ENCODE measurements at places on chromosomes 7 and 10.

DNA sequence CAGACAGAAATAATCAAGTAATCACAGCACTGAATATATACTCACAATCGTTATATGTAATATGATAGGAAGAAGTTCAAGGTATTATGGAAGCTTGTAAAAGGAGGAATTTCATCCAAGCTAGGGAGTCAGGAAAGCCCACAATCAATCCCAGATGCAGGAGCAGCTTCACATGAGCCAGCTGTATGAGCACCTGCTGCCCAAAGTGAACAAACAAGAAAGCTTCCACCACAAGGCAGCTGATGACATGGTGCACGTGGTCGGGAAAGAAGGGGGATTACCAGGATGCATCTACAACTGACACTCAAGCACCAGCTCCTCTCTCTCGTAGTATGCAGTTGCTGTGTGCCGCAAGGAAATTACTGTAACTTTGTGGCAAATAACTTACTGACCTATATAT, 225.2 kb downstream of the XPNPEP1 start:
- no peak for DNase-seq

DNA sequence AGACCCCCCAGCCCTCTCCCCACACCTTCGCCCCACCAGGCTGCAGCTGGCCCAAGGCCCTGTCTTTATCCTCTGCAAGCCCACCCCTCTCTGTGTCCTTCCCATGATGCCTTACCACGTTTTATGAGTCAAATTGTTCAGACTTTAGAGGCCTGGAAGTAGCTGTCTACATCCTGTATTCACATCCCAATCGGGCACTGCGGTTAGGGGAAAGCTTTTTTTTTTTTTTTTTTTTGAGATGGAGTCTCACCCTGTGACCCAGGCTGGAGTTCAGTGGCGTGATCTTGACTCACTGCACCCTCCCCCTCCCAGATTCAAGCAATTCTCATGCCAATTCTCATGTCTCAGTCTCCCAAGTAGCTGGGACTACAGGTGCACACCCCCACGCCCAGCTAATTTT, 121.5 kb upstream of the SH2B2 start:
- no peak for DNase-seq

DNA sequence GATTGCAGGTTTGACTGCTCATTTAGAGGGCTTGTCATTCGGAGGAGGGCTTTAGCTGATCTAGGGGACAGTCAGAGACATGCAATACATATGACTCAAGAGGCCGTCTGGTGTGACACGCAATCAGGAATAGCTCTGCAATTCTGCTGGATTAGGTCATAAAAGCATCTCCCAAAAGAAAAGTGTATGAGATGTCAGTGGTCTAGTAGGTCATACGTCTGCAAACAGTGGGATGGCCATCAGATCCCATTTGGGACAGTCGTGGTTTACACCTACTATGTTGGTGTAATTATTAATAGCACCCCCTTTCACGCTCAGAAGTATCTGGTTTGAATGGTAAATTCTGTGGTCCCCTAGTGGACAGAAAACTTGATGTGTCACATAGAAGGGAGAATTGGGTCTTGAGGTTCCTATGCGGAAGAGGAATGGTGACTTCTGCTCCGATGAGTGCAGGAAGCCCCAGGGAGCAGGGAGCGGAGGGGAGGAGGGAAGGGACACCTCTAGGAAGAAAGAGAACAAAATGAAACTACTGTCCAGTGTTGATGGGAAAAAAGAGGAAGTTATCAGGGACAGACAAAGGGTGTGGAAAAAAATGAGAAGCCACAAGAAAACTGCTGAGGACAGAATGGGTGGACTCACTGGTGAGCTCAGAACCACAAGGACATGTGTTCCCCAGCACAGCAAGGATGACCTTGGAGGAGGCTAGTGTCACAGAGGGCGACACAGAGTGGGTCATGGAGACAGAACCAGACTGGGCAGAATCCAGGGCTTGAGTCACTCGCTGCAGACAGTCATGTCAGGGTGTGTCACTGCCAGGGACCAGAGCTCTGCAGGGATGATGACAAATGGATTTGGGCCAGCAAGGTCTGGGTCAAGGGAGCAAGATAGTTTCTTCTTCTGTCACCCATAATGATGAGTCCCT, 59.9 kb downstream of the MAP3K8 start:
- DNase-seq, result no peak

DNA sequence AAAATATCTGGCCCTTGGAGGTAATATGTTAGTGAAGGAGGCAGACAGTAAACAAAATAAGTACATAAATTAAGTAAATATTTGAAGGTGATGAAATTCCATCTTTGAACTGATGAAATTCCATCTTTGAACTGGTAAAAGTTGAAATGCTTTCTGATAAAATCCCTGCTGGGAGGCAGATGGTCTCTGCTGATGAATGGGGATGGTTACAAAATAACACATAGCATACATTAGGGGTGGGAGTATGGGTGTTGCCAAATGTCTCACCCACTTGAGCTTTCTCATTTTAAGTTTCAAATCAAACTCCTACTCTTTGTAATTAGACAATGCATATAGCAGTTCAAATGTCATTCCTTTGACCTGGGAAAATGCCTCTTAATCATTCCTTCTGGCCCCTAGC, 77.5 kb upstream of the SORCS3 start:
- no peak for DNase-seq

DNA sequence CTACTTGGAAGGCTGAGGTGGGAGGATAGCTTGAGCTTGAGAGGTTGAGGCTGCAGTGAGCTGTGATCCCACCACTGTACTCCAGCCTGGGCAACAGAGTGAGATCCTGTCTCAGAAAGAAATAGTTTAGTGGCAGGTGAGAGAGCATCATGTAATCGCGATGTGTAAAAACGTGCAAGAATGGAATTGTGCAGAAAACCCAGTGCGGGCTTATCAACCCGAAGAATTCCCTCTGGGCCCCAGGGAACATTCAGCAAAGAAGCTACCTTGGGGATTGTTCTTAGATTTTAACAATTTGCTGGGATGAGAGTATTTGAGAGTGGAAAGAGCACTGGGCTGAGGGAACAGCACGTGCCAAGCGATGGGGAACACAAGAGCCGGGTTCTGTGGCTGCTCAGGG, 107.4 kb upstream of the INSYN2A start:
- no peak for DNase-seq

DNA sequence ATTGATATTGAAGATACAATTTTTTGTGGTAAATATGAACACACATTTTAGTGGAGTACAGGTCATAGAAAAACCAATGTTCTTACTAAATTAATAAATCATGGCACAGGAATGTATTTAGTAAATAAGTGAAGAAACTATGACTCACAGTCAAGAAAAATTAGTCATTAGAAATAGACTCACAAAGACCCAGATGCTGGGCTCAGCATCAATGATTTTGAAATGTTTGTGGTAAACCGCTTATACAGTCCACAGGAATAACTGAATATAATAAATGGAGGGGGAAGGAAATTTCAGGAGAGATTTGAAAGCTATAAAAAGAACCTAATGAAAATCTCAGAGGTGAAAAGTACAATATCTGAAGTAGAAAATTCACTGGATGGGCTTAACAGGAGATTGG, 138.3 kb upstream of the ADCY1 start:
- DNase-seq, result no peak

DNA sequence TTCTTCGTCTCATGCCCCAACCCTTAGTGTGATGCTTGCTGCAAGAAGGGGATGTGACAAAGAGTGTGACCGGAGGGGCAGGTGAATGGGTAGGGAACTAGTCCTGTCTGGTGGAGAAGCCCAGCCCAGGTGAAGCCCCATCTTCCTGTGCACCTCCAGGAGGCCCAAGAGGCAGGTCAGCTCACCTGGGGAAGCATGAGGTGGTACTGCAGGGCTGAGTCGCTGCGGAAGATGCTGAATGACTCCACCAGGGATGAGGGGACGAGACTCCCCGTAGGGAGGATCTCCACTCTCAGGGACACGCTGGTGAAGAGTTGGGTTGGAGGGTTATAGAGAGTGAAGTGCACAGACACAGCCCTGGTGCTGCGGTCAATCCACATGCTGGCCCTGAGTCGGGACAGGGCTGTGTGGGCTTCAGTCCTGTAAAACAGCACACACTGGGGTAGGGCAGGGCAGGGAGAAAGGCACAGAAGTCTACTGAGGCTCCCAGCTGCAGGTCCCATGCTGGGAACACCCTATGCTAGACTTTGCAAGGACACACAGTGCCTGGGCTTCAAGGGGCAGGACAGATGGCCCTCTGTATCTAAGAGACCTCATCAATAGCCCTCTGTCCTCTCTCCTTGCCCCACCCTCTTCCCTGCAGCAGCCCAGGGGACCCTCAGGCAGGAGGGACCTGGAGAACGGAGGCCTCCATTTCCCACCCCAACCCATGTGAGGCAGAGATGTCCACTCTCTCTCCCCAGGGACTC, 136.5 kb downstream of the PKD1L1 start:
- no peak for DNase-seq

DNA sequence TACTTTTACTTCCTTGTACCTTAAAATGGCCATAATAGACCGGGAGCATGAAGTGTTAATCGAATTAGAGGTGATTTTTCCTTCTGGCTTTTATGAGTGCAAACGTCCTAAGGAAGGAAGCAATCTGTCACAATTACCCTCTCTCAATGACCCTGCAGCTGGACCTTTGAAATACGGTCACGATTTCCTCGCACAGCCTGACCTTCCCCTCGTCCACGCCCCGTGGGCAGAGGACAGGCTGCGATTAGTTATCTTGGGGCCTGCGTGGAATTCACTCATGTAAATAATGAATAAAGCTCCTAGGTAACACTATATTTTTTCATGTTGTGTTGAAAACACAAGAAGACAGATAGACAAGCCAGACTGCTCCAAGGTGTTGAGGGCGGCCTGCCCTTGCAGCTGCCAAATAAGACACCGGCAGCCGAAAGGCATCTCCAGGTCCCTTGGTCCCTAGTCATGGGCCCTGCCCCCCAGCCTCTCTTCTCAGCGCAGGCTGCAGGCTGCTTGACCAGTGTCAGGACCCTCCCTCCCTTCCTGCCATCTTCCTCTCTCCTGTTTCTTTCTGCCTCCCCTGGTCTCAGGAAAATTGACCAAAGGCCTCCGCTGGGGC, 199.9 kb downstream of the TCERG1L start:
- DNase-seq, result no peak

GRCh38 chr7:78213402-78213801, 414.8 kb downstream of the PHTF2 start:
- DNase-seq, result no peak

- DNase-seq, result no peak
These were observed 17.4 kb downstream of the BNIP3 start for GRCh38 chr10:131964298-131964697.

DNA sequence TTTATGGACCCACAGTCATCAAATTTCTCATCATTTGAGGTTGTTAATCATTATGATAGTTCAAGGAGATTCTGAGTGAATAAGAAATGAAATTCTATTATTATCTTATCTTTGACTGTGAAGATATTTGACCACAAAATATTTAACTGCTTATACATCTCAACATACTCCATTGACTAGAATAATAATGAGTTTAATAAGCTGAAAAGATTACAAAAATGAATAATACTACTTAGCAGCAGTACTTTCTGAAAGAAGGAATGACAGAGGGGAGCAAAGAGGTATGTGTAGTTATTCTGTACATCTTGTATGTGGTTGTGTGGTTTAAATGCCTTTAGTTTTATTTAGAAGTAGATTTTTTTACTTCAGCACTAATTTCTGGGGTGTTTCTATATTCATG, 214.2 kb downstream of the PRKG1 start:
- DNase-seq, result no peak

DNA sequence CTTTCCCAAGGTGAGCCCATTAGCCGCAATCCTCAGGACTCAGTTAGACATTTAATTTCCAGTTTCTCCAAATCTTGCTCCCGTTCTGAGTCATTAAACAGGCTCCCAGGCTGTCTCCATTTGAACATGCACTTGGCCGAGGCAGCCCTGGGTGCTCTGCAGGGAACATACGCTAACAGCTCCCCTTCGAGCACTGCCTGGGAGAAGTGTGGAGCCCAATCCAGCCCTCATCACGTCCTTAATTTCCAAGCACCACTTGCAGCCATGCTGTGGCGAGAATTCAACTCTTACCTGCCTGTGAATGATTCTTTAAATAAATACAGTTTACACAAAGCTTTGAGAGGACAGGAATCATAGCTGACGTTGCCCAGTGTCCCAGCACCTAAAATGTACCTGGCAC, 218.2 kb downstream of the CCSER2 start:
- no peak for DNase-seq

- no peak for DNase-seq
These were observed 30.8 kb downstream of the SH2B2 start for GRCh38 chr7:102317231-102318059.

- DNase-seq, result no peak
These were observed 3.2 kb upstream of the HUS1 start for GRCh38 chr7:47982610-47983009.

DNA sequence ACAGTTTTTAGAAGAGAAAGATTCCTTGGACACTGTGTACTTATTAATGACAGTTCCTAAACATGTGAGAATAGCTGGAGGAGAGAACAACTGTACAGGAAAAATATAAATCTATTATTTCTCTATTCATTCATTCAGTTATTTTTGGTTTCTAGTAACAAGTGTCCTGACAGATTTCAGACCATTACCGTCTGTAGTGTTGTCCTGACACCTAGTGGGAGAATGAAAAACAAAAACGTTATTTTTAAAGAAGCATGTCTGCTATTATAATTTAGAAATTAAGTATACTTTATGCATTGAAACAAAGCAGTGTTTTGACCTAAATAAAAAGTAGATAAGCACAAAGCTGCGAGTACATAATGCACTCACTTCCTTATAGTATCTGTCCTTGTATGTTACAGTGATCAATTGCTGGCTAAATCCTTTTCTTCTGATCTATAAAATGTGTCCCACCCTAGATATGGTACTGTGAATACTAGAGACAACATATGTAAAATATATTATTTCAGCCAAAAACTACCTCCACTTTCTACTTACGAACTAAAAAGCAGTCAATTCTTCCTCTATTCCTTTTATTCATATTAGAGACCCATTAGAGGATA, 575.6 kb downstream of the ARL4A start:
- DNase-seq, result no peak

DNA sequence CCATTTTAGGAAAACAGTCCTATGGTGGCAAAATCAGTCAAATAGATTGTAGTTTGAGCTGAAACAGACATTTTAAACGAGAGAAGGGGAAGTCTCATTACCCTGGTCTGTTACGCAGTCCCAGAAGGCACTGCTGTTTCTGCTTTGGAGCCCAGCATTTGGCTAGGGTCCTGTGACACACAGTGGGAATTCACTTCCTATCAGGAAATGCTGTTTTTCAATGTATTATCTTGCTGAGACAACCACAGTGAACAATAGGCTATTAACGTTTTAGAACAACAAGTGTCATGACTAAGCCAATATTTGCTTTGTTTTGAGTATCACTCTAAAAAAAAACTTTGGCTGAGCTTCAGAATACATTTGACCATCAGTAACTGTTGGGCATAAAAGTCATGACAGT, 74.1 kb downstream of the ADD3 start:
- no peak for DNase-seq

- DNase-seq, result no peak
These were observed 24.0 kb downstream of the OSBPL3 start for GRCh38 chr7:24956021-24956420.
